ENCODE measurements at places on chromosomes 3 and 15.

DNA sequence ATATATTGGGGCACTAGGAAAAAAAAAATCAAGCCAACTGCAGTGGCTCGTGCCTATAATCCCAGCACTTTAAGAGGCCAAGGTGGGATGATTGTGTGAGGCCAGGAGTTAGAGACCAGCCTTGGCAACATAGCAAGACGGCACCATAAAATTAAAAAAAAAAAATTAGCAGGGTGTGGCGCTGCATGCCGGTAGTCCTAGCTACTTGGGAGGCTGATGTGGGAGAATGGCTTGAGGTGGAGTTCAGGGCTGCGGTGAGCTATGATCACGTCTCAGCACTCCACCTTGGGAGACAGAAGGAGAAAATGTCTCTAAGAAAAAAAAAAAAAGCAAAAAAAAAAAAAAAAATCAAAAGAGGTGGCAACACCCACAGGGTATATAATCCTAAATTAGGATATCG, 49.6 kb downstream of the INO80 start:
- no peak for DNase-seq

DNA sequence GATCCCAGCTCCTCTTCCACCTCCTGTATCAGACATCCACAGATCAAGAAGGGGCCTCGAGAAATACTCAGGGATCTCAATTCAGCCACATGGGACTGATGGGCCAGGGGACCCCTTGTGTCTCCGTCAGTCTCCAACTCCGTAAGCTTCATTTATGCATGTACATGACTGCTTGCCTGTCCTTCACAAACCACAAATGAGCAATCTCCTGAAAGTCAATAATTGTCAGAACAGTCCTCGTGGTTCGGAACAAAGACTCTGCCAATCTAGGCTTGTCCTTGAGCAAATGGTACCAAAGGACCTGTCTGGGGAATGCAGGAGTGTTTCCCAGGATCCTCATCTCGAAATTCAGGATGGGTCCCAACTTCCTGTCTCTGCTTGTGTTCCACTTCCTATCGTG, 20.8 kb downstream of the SLC12A8 start:
- DNase-seq = no peak

DNA sequence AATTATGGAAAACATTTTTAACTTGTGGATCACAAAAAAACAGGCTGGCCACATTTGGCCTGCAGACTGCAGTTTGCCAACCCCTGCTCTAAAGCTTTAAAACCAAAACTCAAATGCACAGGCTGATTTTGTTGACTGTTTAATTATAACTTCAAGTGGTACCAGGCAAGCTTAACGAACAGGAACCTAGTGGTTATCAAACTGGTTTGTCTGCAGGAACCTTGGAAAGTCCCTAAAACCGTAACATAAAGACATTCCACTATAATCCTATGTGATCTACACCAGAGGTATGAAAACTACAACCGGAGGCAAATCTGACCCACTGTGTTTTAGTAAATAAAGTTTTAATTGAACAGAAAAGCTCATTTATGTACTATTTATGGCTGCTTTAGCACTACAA, 52.4 kb downstream of the TBL1XR1 start:
- DNase-seq = no peak

- DNase-seq = no peak
Observed at GRCh38 chr3:127027061-127027735, 44.3 kb downstream of the PLXNA1 start.

DNA sequence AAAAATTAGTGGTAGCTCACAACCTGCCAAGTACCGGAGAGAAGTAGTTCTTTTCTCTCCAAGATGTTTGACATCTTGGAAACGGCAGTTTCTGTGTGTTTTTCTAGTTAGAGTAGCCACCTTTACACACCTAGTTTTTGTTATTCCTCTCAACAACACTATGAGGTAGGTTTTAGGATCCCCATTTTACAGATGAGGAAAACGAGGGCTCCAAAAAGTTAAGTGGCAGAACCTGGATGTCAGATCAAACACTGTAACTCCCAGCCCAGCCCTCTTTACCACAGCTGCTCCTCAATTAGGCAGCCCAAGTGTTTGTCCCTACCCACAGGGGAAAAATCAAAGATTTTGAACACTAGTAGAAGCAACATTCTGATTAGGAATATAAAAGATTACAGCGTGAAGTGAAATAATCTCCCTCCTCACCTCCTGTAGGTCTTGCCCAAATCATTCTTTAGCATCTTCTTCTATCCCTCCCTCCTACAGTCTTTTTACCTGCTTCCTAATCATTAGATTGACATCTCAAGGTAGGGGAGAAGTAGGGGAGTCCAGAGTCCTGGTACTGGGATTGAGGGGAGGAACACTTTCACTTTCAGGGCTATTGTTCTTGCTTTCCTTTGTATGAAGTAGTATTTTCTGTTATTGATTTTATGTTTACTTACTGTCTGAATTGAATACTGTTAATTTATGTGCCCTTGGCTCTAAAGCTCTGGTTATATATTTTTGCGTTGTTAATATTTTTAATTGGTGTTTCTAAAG, 142.6 kb downstream of the CMSS1 start:
- no peak for DNase-seq

DNA sequence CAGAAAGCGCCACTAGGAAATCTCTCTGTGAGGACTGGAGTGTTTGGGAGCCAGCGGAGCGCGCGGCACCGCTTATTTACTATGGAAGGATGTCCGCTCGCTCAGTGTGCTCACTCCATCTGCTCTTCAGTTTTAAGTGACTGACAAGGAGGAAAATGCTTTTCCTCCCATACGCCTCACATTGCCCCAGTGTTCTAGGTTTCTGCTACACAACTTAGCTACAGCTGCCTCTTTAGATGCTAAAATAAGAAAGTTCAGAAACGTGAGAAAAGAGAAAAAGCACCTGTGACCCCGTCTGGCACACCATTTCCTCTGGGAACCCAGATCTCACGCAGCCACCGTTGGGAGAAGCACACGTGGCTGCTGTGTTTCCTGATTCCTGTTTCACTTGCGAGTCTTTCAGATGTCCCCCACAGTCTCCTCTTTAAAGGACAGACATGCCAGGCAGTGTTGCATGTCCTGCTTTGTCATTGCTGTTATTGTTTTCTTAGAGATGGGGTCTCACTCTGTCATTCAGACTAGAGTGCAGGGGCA, 11.7 kb upstream of the MUSTN1 start:
- no peak for DNase-seq

GRCh38 chr15:43931119-43931518, 104.3 kb downstream of the WDR76 start:
- DNase-seq = no peak

- DNase-seq = no peak
Observed at GRCh38 chr3:166829896-166830295, 550.2 kb downstream of the ZBBX start.

DNA sequence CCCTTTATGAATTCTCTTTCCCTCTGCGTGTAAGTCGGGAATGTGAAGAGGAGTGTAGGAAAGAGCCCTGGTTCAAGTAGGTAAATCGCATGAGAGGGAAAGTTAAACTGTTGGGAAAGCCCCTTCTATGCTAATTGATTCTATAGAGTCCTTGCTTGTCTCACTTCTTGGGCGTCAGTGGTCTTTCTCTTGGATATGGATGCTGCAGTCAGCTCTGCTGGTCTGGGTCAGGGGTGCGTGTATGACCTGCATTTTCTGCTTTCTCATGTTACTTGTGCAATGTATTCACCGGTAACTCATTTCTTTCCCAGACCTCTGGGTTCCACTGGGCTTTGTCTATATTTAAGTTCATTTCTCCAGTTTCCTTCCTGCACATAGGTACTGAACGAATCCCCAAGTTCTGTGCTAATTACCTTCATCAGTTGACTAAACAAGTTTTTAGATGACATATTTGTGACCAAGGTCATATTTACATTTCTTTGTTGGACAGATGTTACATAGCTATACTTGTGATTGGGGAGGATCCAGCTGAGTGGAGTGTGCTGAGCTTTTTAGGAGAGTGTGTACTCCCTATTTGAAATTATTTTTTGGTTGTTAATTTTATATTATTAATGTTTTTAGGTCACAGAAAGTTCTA, 1.4 kb downstream of the SETD5 start:
- DNase-seq = no peak

DNA sequence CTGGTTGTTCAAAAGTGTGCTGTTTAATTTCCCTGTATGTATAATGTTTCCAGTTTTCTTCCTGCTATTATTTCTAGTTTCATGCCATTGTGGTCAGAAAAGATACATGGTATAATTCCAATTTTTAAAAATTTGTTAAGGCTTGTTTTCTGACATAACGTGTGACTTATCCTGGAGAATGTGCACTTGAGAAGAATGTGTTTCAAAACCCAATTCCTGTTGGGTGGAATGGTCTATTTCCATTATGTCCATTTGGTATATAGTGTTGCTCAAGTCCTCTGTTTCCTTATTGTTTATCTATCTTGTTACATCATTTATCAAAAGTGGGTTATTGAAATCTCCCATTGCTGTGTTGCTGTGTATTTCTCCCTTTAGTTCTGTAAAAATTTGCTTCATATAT, 215.4 kb downstream of the GREM1 start:
- no peak for DNase-seq

- DNase-seq = no peak
Observed at GRCh38 chr3:106008766-106009165, 140.0 kb upstream of the CBLB start.

DNA sequence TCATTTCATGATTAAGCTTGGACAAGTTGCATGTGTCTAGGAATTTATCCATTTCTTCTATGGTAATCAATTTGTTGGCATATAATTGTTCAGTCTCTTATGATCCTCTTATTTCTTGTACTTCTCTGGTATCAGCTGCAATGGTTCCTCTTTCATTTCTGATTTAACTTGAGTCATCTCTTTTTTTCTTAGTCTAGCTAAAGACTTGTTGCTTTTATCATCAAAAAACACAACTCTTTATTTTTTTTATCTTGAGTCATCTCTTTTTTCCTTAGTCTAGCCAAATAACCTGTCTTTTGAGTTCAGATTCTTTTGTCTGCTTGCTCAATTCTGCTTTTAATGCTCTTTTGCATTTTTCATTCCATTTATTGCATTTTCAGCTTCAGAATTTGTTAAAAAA, 37.3 kb downstream of the UBE3A start:
- DNase-seq = no peak

GRCh38 chr15:60800299-60801072, 321.5 kb upstream of the ICE2 start:
- DNase-seq = no peak

DNA sequence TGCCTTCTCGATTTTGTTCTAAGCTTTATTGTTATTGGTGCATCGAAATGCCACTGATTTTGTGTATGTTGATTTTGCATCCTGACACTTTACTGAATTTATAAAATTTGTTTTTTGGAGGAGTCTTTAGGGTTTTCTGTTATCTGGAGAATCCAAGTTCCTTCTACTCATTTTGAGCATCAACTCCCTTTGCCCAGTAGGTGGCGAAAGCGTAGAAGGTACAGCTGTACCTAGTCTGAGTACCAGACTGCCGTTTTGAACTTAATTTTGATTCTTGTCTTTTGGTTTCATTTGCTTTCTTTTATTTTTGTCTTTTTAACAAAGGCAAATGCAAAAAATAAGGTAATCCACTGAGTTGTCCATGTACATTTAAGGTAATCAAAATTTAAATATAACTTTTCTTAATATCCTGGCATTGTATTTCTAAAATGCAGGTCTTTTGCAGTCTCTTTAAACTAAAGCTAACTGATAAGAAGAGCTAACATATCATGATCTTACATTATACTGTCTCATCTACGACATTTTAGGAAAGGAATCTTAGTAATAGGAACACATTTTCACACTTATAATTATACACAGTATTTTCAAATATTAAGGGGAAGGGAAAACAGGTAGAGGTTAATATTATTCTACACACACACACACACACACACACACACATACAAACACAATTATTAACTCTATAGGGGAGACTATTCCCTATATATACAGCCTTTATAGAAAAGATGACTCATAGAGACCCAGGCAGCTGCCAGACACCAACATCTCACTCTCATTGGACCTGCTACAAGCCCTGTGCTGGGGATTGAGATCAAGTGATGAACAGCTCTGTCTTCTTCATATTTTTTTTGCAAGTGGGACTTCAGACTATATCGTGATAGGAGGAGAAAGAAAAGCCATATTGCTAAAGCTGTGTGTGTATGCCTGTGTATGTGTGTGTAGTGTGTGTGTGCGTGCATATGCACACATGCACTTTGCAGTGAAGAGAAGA, 71.8 kb downstream of the SYNPR start:
- peak; percentile 41 for DNase-seq

- DNase-seq = no peak
Observed at GRCh38 chr3:46869440-46869839, 6.2 kb upstream of the MYL3 start.

- DNase-seq = no peak
Observed at GRCh38 chr15:25737218-25737643, 125.9 kb downstream of the ATP10A start.

GRCh38 chr3:74768010-74768409, 153.6 kb upstream of the CNTN3 start:
- DNase-seq = no peak

DNA sequence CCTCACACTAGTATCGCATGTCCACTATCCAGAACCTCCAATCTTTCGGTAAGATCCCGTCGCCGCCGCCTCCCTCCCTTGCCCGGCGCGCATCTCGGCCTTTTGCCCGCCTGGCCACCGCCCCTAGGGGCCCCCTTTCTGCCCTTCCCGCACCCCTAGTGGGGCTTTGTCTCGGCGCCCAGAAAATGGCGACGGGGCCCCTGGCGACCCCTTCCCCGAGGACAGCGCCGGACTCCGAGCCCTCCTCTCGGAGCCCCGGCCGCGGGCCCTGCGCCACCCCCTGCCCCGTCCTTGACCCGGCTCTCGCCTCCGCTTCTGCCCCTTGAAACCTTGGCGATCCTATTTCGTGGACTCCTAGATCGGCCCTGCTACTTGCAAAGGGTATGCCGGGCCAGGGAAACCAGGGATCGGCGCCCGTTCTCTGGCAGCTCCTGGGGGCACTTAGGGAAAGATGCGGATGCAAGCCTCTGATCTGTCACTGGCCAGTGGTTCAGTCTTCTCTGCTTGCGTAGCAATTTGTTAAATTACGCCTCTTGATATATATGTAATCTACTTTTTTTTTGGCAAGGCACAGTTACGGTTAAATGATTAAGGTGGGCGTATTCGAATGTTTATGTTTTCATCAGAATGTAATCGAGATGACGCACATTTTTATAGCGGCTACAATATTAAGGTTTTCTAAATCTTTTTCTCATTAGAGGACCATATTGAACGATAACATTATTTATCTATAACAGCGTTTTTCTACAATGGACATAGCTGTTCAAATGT, 603 bp downstream of the EIF1B start:
- no peak for DNase-seq

- no peak for DNase-seq
Observed at GRCh38 chr3:126293370-126294082, 63.7 kb downstream of the KLF15 start.

GRCh38 chr15:96320703-96321638, 9.5 kb upstream of the NR2F2 start:
- no peak for DNase-seq

- DNase-seq = no peak
Observed at GRCh38 chr15:52529341-52529924, 753 bp upstream of the MYO5A start.

- DNase-seq = no peak
Observed at GRCh38 chr3:89434621-89435380, 327.4 kb downstream of the EPHA3 start.

- no peak for DNase-seq
Observed at GRCh38 chr3:12170207-12170606, 11.5 kb upstream of the TIMP4 start.
